ENCODE measurements at places on chromosomes 11 and 22.
A peak's percentile ranks its signal among the peaks of the same experiment; 100 is the strongest.

- DNase-seq = no peak
These were observed 70.4 kb downstream of the GGTLC2 start for GRCh38 chr22:22714600-22715335.

GRCh38 chr11:83970061-83970671 lies 684.0 kb upstream of the CCDC90B start:
- no peak for DNase-seq

DNA sequence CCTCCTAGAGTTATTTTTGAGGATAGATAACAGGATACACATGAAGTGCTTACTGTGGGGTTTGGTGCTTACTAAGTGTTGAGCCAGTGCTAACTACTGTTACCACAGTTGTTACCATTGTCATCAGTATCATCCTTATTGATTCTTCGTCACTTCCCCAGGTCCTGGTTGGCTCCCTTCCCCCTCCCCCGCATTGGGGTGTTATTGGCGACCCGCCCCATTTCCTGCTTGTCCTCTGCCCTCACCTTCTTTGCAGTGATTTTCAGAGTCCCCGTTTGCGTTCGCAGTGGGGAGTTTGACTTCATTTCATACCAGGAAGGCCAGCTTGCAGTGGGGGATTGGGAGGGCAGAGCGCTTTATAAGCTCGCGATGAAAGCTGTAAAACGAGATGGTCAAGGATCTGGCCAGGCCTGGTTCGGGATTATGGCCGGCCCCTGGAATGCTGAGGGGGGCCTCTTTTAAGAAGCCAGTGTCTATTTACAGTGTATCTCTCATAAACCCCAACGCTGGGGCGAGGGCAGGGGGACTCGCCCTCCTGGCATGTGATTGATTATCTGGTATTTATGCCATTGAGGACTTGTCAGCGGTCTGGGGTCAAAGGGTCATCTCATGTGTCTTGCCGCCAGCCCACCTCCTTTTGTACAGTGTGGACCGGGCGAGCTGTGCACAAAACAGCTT lies 84.6 kb upstream of the NNMT start:
- DNase-seq = no peak

DNA sequence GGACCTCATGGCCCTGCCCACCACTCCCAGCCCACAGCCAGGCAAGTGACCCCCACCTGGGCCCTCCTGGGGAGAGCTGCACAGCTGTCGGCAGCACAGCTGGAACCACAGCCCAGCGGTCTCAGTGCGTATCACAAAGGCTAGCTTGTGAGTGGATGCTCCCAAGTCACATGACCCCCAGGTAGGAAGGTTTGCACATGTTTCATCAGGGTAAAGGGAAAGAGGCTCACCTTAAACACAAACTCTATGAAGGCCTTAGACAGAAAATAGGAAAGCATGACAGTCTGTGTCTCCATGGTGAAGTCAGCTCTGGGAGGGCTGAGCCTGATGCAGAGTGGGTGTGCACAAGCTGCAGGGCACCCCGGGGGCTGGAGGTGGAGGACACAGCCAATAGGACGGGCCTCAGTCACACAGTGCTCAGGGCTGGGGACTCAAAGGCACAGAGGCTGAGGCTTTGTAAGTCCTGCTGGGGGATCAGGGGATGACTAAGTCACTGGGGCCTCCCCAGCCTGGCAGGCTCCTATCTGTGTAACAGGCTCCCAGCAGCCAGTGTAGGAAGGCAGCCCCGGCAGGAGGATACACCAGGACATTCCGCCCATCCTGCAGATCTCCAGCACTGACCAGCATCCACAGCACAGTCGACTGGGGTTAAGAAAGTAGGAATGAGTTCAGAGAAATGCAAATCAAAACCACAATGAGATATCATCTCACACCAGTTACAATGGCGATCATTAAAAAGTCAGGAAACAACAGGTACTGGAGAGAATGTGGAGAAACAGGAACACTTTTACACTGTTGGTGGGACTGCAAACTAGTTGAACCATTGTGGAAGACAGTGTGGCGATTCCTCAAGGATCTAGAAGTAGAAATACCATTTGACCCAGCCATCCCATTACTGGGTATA lies 22.0 kb downstream of the CELSR1 start:
- DNase-seq = no peak

DNA sequence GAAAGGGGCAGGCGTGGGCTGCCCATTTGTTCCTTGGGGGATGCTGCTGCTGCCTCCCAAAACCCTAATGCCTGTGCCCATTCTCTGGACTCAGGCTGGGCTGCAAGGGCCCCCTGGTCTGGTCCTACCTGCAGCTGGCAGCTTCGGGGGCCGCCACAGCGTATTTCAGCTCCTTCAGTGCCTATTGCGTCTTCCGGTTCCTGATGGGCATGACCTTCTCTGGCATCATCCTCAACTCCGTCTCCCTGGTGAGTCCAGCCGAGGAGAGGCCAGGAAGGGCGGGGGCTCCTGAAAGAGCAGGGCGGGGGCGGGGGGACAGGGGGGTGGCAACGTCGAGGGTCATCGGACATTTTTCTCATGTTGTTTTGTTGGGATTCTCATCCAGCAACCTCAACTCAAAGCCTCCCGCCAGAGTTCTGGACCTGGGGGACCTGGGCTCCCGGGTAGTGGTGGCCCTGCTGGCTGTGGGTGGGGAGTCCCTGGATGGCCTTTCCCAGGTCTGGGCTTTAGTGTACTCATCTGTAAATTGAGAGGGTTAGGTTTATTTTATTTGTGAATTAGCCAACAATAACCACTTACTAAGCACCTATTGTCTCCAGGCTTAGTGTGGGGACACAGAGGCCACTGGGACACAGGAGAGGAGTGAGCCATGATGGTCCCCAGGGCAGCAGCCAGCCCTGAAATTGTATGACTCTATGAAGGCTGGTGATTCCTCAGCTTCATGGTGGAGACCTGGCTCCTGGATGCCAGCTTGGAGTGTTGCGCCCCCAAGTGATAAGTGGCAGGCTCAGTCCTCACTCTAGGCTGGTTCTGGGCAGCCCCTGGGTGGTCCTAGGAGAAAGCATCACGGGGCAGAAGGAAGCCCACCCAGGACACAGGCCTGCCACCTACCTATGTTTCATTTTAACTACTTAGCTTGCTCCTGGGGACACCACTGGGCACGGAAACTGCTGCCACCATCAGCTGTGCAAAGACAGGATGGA lies 36.0 kb downstream of the CAPN1 start:
- DNase-seq = no peak

DNA sequence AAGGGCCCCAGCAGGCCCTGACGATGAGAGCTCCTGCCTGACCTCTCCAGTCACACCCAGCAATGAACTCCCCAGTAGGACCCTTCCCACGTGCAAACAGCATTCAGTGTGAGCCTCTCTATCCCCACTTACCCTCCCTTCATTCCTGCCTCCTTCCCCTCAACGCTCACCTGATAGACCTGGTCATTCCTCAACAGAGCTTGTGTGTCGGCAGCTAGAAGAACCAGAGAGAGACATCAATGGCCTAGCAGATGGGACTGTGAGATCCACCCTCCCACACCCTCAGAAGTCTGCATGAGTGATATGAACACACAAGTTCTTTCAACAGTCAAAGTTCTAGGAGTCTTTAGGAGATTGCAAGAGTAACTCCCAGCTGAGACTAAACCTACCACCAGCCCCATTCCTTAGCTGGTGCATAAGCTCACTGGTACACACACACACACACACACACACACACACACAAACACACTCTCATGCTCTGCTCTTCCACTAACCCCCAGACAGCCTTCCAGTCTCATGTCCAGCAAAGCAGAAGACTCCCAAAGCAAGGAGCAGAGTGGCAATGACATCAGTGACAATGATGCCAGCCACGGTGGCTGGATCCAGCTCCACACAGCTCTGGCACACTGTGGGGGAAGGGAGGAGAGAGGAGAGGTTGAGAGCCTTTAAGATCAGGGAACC lies 3.1 kb downstream of the CD3D start:
- no peak for DNase-seq

- no peak for DNase-seq
These were observed 12.1 kb upstream of the DNAJB7 start for GRCh38 chr22:40874016-40874415.

DNA sequence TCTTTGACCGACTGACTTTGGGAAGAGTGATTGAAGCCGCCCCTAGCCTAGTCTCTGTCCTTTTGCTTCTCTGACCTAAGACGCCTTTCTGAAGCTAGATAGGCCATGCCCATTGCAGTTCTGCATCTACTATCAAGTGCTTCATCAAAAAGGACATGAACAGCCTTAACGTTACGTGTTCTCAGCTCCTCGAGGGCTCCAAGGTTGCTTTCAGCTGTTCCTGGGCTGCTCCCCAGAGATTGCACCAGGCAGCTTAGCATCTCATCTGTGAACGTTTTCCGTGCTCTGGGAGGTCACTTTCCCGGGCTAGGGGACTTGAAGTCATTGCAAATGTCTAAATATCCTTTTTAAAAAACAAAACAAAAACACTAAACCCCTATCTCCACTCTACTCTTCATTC lies 13.9 kb downstream of the MICAL2 start:
- DNase-seq = no peak

GRCh38 chr22:26827611-26828010 lies 170.2 kb downstream of the MIAT start:
- no peak for DNase-seq

DNA sequence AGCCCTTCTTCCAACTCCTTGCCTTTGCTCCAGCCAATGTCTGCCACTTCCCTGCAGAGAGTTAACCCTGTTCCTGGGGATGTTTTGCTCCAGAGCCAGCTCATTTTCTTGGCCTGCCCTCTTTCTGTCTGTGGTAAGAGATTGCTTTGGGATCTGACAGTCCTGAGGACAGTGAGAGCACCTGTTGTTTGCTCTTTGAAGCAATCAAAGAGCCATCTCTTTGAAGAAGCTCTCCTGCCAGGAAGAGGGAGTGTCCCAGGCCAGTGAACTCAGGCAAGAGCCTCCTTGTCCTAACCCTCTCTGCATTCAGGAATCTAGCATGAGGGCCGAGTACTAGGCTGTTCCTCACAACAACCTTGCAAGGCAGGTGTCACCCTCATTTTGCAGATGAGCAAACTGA lies 42.2 kb downstream of the TRAF6 start:
- DNase-seq = no peak

DNA sequence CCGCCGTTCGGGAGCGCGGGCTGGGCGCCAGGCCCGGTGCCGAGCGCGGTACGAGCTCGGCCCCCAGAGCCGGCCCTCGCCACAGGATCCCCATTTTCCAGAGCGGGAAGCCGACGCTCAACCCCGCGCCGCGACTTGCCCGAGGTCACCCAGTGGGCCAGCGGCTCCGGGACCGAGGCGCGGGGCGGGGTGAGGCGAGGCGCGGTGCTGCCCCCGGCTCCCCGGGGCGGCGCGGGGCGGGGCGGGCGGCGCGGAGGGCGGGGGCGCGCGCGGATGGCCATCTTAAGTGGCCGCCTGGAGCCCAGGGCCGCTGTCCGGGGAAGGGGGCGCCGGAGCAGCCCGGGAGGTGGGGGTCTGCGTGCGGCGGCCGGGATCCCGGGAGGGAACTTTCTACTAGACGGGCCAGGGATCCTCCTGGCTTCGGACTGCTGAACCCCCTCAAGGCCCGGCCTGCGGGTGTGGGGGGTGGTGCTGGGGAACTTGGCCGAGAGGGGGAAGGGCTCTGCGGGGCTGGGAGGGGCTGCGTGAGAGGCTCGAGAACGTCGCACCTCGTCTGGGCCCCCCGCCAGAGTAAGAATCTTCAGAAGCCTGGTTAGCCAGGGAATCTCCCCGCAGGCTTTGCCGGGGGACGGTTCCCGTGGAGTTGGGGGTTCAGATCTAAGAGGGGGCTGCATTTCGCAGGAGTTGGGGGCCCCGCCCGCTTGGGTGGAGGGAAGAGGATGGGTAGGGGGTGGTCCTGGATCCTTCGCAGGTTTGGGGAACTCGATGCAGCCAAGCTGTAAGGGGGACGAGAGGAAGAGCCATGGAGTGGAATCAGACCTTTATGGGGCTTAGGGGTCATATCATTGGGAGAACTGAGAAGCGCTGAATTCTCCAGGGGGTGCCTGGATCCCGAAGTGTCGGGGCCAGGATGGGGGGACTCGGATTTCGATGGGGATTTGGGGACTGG lies 678 bp upstream of the INPPL1 start:
- peak; percentile 57 for DNase-seq

DNA sequence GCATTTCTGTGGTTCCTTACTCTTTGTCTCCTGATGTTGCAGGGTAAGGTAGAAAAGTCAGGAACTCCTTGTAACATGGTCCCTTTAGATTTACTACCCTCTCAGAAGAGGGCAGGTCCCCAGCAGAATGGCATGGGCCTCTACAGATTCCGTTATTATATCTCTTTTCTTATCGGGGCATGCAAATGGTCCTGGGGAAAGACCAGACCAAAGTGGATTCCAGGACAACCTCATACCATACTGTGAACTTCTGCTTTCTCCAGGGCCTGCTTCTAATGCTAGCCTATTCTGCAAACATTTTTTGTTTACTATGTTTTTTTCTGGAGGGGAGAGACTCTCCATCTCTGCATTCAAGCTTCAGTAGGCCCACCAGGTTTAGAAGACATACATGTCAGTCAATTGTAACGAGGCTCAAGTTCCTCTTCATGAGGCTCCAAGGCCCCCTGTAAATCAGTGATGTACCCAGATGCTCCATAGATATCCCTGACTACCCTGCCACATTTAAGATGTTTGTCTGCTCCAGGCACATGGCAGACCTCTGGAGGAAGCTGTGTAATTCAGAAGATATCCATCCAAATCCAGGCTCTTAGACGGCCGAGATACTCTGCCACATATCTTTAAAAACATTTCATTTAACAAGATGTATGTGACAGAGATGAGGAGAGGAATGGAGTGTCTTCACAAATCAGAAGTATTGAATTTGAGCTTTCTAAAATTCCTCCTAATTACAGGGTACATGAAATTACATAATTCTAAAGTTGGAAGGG lies 8.5 kb upstream of the ME3 start:
- DNase-seq = no peak

DNA sequence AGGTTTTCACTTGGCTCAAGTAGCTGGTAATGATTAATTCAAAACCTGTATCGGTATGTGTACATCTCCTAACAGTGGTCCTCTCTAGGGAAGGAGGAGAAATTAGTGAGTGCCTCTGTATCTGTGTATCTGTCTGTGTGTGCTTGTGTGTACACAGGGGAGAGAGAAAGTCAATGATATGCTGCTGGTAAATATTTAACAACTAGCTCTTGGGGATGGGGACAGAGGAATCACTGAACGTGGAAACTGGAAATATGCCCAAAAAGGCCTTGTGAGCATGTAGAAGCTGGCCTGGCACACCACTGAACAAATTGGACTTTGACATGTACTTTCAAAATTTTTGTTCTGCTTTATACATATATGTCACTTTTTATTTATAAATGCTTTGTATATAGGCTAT lies 214.0 kb upstream of the SYN3 start:
- no peak for DNase-seq

All from anterior cingulate cortex (tissue), 58 donors.